ENCODE measurements at places on chromosomes 4 and X.

GRCh38 chr4:85769009-85769408, 294.1 kb downstream of the ARHGAP24 start:
- DNase-seq: no peak

DNA sequence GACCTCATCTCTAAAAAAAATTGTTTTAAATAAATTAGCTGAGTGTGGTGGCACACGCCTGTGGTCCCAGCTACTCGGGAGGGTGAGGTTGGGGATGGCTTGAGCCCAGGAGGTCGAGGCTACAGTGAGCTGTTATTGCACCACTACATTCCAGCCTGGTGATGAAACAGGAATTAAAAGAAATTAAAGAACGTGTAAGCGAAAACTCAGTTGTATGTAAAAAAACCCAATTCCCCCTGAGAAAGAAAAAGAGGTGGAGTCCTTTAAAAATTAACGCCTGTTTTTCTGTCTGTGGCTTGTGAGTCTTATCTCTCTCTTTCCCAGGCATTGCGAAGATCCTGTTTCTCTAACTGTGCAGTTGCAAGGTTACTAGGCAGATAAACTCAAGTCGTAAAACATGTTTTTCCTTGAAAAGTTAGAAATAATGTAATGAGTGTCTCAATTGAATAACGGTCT, 22.1 kb downstream of the EPGN start:
- DNase-seq: no peak

DNA sequence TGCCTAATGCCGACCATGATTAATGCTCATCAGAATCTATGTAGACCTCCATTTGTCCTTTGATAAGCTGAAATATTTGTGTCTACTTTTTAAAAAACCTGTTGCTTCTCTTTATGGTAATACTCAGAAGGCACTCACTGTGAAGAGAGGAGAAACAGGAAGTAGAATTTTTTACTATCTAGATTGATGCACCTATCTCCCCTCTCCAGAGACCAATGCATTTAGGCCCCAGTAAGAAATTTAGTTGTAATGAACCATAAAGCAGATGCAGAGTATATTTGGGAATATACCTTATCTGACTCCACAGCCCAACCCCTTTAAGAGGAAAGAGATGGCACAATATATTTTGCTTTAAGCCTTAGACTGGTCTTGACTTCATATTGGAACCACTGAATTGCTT, 11.1 kb downstream of the TBL1X start:
- no peak for DNase-seq

DNA sequence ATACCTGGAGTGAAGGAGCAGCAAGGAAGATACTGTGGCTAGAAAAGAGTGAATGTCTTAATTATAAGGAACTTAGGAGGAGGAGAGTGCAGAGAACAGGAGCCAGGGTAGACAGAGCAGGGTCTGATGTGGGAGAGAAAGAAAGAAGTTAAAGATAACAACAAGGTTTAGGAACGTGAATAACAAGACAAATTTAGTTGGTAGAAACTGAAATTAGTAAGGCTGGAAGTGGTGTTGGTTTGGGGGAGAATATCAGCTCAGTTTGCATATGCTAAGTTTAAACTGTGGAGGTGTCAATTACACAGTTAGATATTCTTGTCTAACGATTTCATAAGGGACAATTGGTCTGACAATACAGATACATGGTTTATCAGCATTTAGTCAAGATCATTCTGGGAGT, 1123.7 kb upstream of the PABPC4L start:
- no peak for DNase-seq

GRCh38 chr4:124768596-124769365, 56.2 kb upstream of the ANKRD50 start:
- DNase-seq: peak; percentile 7

DNA sequence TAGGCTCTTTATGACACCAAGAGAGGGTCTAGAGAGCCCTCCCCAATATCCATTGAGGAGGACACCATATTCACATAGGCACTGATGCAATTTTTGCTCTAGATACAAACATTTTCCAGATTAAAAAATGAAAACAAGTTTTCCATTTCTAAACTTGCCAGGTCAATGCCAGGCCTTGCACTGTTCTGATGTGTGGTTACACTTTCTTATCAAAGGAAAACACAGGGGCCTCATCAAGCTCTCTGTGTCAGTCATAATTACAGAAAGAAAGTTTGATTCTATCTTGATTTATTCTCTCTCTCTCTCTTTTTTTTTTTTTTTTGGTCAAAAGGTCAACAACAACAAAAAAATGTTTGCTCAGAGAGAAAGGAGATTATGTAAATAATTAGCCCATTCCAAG, 80.2 kb upstream of the ACSL4 start:
- DNase-seq: no peak

All from AG10803 (cell line).